ENCODE measurements at places on chromosomes 5 and 9.

GRCh38 chr5:5079876-5080275 lies 60.3 kb upstream of the ADAMTS16 start:
- DNase-seq: no peak

GRCh38 chr5:119379942-119380547 lies 24.2 kb downstream of the TNFAIP8 start:
- DNase-seq: no peak

DNA sequence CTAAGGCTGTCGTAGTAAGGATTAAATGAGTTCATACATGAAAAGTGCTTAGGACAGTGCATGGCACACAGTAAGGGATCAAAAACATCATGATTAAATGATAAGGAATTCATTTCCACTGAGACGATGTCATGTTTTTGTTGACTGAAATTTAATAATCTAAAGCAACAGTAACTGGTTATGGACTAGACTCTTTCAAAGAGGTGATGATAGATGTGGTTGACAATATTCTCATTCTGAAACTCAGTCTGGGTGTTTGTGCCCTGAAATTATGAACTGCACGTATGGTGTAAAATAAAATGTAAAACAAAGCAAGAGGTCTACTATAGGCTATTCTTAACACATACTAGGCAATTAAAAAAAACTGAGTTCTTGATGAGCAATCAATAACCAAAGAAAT lies 280.0 kb downstream of the DENND1A start:
- DNase-seq: no peak

DNA sequence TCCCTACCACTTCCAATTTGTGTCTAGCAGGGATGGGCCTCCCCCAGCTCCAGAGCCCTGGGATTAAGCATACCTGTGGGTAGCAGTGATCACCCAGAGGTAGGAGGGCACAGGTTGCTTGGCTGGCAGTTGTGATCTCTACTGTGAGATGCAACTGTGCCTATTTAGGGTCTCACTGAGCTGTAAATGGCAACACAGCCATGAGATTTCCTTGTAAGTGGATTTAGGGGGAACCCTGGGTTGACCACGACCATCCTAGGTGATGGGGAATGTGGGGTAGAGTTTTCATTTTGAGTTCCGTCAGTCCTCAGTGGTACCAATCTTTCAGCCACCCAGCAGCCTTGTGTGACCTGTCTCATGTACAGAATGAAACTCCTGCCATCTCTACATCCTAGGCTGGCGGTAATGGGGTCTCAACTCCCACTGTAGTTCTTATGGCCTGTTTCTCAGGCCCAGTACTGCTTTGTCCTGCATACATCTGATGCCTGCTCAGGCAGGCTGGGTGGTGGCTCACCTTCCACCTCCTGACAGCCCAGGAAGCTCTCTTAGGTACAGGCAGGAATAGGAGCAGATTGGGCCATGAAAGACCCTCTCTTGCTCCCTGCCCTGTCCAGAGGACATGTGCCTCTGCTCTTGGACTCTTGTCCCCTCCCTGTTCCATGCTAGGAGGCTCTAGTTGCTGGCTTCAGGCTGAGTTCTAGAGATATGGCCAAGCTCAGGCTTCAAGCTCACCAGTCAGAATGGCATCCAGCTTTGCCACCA lies 8.1 kb downstream of the HNRNPAB start:
- DNase-seq: no peak

DNA sequence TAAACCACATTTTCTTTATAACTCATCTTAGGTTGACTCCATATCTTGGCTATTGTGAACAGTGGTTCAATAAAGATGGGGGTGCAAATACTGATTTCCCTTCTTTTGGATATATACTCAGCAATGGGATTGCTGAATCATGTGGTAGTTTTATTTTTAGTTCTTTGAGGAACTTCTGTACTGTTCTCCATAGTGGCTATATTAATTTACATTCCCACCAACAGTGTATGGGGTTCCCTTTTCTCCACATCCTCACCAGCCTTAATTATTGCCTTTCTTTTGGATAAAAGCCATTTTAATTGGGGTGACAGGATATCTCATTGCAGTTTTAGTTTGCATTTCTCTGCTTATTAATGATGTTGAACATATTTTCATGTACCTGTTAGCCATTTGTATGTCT lies 107.7 kb upstream of the EQTN start:
- DNase-seq: no peak

- DNase-seq: no peak
Measured at GRCh38 chr9:70563431-70564204, 149.2 kb upstream of the KLF9 start.

- no peak for DNase-seq
Measured at GRCh38 chr9:37549527-37549926, 26.7 kb downstream of the FBXO10 start.

GRCh38 chr5:136031711-136032110 lies 2.9 kb downstream of the TGFBI start:
- DNase-seq: peak; percentile 40

DNA sequence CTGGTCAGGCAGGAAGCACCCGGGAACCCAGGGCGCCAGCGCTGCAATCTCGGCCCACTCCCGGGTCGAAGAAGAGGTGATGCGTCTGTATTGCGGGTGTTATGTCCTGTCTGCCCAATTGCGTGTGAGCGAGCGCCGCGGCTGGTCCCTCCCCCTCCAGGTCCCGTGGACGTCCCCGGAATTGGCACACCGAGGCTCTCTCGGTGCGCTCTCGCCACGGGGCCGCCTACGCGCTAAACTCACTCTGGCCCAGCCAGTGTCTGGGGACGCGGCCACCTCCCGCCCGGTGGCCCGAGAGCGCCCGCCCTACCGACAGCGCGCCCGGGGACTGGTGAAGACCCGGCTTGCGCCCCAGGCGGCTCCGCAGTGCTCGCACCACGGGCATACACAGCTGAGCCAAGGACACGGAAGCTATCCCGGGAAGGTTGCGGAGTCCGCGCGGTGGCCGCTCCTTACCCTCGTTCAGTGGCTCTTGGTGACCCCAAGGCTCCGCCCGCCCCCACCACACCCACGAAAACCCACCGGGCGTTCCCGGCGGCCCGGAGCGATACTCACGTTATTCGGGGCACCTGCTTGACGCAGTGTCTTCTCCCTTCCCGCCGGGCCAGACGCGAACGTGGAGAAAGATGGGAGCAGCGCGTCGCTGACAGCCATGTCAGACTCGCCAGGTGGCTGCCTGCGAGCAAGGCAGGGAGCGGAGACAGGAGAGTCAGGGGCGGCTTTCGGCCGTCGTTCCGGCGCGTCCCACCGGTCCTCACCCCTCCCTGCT lies 1.0 kb downstream of the KLF4 start:
- peak; percentile 94 for DNase-seq

- DNase-seq: no peak
Measured at GRCh38 chr5:143801252-143801939, 10.6 kb upstream of the HMHB1 start.

- DNase-seq: no peak
Measured at GRCh38 chr9:73426269-73426668, 274.6 kb downstream of the ANXA1 start.

DNA sequence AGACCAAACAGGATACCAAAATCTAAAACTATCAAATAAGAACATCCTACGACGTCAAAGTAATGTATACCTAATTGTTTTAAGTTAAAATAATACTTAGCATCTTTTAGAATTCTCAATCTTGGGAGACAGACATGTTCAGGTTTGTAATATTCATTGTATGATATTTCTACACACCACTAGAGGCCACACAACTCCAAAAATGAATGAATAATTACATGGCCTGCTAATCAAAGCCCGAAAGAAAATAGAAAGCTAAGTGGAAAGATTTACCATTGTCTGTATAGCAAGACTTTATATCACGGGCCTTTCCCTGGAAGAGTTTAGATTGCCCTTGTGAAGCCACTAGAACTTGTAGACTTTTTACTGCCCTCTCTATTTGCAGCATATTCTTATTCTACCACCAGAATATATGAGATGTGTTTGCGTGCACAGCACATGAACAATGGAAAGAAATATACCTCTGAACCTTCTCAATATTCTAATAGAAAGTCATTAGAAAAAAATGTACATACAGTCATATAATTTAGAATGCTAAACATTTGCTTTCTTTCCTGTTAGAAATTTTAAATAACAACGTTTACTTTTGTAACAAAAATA lies 380.1 kb upstream of the NUDT12 start:
- DNase-seq: no peak

DNA sequence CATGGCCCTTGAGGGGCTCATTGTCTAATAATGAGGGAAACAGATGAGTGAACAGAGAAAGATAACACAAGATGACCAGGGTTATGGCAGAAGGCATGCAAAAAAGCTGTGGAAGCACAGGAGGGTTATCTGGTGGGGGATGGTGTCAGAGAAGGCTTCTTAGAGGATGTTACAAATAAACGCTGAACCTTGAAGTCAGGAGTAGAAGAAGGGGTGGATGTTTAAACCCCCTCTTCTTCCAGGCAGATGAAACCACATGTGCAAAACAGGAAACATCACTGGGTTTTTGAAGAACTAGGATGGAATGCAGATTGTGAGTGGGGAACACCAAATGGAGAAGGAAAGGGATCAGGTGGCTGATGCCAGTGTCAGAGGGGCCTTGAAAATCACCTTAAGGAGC lies 41.8 kb upstream of the NR5A1 start:
- DNase-seq: no peak

DNA sequence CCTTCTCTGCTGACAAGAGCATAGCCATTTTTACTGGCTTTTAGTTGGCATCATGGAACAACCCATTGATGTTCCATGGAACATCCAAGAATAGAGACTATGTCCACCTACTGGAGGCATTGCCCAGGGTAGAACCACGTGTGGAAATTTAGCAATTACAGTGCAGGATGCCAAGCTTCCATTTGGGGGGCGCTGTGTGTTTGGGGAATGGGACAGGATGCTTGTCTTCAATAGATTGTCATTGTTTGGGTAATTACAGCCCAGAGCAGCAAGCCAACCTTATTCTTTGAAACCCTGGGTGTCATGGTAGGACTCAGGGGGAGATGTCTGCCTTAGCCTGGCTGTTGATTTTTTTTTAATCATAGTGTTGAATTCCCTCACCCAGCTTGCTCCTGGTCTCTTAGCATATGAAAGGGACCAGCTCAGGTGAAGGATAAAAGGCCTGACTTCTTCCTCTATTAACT lies 171.1 kb downstream of the DOCK2 start:
- no peak for DNase-seq

GRCh38 chr5:91307048-91307447 lies 76.1 kb downstream of the ARRDC3 start:
- peak; percentile 90 for DNase-seq

DNA sequence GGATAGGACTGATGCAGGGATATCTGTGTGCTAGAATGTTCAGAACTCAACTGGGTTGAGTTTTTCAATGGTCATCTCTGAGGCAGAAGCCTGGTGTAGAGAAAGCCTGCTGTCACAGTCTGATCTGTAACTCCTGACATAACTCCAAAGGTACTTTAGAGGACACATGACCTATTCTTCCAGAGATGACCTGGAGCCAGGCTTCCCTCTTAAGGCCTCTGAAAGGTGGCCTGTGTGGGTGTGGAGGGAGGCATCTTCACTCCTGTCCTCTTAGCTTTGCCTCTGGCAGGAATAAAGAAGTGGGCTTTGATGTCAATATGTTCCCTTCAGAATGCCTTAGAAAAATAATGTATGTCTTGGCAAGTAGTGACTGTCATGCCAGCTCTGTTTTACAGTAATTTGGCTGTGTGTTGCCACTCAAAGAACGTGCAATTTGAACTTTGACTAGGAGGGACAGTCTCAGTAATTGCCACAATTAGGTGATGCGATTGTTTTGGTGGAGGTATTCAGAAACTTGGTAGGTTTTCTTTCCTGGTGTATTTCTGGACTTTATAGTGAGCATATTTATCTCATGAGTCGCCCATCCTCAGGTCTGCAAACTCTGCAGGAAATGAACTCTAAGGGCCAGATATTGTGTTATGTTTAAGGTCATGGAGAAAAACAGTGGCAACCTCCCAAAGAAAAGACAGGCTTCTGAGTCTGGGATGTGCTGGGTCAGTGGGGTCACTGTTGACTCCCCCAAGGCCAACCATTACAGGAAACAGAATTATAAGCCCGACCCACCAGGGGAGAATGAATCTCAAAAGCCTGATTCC lies 3.2 kb upstream of the C5orf63 start:
- no peak for DNase-seq

- DNase-seq: no peak
Measured at GRCh38 chr5:51376509-51376908, 6.7 kb upstream of the ISL1 start.

DNA sequence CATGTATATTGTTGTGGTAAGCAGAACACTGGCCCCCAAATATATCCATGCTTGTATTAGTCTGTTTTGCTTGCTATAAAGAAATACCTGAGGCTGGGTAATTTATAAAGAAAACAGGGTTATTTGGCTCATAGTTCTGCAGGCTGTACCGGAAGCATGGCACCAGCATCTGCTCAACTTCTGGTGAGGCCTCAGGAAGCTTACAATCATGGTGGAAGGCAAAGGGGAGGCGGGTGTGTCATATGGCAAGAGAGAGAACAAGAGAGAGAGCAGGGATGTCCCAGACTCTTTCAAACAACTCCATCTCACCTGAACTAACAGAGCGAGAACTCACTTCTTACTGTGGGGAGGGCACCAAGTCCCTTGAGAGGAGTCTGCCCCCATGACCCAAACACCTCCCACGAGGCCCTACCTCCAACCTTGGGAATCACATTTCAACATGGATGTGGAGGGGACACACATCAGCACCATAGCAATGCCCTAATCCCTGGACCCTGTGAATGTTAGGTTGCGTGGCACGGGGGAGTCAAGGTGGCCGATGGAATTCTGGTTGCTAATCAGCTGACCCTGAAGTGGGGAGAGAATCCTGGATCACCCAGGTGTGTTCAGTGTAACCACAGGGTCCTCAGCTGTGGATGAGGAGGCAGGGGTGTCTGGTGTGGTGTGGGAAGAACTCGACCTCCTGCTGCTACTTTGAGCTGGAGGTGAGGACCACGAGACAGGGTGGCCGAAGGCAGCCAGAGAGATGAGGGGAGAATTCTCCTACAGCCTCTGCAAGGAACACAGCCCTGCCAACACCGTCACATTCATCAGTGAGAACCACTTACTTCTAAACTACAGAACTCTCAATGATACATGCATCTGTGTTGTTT lies 172.8 kb downstream of the AUH start:
- no peak for DNase-seq

GRCh38 chr9:34501889-34502425 lies 20.8 kb downstream of the ENHO start:
- DNase-seq: peak; percentile 89

DNA sequence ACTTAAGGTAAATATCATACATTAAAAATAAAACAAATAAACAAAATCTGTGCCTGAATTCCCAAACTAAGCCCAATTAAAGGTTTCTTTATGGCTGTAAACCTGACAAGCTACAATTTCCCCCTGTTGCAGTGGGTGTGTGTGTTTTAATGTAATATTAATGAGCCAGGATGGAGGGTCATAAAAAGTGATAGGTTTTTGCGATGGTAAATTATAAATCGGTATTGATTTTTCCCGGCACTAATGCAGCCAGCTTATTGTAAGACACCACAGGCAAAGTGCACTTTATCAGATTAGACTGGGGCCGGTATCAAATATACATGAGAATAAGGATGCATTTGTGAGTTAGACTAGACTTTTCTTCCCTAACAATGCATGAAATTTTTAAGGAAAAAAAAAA lies 120.4 kb downstream of the EBF1 start:
- DNase-seq: no peak

GRCh38 chr9:21591221-21592062 lies 109.3 kb upstream of the IFNE start:
- DNase-seq: peak; percentile 82

GRCh38 chr9:3457175-3457574 lies 68.6 kb downstream of the RFX3 start:
- DNase-seq: no peak
